ENCODE measurements at places on chromosomes 12 and 14.

GRCh38 chr12:130788515-130788914 is 50.5 kb downstream of the STX2 start:
- DNase-seq = no peak

GRCh38 chr12:6970096-6970527 is 352 bp downstream of the PHB2 start:
- DNase-seq = no peak

- DNase-seq = no peak
Observed at GRCh38 chr12:128007250-128007649, 259.7 kb upstream of the TMEM132C start.

GRCh38 chr14:94321421-94322271 is 1.5 kb downstream of the SERPINA6 start:
- no peak for DNase-seq

GRCh38 chr12:130214686-130215395 is 52.6 kb downstream of the FZD10 start:
- no peak for DNase-seq

GRCh38 chr12:79083181-79083580 is 218.6 kb downstream of the SYT1 start:
- DNase-seq = no peak

GRCh38 chr12:128991716-128992115 is 138.4 kb downstream of the GLT1D1 start:
- no peak for DNase-seq

DNA sequence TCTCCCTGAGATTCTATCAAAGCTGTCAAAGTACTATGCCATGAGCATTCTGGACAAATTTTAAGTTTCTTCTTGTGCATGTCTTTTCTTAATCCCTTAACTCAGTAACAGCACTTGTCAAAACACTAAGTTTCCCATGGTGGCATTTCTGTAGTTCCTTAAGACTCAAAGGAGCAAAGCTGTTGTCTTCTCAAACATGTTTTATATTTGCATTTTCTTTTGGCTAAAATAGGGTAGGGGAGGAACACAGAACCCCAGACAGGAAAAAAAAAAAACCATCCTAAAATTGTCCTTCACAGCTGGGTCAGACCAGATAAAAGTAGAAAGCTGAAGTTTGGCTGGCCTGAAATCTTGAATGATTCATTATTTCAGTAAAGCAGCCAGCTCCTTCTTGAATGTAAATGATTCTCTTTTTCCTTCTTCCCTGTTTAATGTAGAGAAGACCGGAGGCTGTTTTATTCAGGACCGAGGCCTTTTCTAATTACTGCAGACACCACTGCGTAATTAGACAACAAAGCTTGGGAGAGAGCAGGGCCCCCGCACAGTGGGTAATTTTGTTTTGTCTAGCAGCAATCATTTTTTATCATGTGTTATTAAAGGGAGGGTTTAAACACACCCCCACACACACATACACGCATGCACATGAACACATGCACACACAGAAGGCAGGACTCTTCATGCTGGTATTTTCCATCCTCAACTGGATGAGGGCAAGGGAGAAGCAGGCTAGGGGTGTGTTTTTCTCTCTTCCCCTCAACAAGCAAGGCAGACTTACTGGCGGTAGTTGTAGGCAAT is 51.0 kb downstream of the PAH start:
- no peak for DNase-seq

DNA sequence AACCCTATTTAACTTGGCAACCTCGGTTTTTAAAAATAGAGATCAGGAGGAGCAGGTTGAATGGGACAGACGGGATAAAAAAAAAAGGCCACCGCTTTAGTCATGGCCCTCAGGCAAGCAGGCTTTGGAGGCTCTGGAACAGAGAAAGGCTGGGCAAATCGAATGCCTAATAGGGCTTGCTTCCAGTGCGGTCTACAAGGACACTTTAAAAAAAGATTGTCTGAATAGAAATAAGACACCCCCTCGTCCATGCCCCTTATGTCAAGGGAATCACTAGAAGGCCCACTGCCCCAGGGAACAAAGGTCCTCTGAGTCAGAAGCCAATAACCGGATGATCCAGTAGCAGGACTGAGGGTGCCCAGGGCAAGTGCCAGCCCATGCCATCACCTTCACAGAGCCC is 265.8 kb downstream of the CPNE8 start:
- no peak for DNase-seq

DNA sequence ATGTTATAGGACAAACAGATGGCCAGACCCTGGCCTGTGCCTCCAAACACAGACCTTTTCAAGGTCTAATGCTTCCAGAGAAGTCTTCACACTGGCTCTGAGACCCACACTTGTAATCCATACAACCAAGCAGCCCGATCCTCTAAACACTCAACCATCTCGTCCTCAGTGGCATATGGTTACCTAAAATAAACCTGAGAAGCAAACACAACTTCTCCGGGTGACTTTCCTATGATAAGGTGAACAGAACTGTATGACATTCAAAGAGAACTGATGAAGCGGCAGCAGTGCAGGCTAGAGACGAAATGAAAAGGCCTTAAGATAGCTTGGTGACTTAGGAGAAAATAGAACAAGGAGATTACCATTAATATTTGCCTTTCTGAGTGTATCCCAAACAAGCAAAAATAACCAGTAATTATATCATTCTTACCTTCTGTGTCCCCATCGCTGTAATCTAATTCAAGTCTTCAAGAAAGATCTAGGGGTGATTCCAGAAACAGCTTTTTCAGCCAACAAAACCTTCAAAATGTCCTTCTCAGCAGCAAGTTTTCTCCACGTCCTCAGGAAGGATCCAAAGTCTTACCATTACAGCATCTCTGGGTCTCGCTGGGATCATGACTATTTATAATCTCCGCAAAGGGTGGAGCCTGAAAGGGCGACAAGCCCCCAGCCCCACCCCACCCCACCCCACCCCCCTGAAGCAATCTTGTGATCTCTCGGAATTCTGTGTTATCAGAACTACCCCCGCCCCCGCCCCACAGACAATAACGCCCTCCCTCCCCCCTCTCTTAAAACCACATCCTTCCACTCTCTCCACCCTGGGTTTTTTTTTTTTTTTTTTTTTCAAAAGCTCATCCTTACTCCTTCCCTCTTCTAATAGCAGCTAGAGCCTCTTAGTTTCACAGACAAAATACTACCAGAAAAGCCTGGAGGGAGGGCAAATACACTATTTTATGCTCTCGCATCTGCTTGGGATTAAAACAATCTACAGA is at the start of gene SLC2A3:
Gene SLC2A3, minus strand, starts transcription at position 598 of the 992 bp plus-strand sequence. Its CDS starts 153 bp downstream, at position 445.
- peak; percentile 71 for DNase-seq

GRCh38 chr12:16198884-16199283 is 78.6 kb downstream of the SLC15A5 start:
- DNase-seq = no peak

DNA sequence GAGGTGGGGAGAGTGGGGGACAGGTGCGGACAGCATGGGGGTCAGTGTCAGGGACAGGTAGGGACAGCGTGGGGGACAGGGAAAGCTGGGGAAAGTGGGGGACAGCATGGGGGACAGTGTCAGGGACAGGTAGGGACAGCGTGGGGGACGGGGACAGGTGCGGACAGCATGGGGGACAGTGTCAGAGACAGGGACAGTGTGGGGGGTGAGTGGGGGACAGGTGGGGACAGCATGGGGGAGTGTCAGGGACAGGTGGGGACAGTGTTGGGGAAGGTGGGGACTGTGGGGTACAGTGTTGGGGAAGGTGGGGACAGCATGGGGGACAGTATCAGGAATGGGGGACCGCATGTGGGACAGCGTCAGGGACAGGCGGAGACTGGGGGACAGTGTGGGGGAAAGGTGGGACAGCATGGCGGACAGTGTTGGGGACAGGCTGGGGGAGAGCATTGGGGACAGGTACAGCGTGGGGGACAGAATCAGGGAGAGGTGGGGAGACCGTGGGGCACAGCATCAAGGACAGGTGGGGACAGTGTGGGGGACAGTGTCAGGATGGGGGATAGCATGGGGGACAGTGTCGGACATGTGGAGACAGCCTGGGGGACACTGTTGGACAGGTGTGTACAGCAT is 96.1 kb downstream of the TMEM121 start:
- DNase-seq = no peak

DNA sequence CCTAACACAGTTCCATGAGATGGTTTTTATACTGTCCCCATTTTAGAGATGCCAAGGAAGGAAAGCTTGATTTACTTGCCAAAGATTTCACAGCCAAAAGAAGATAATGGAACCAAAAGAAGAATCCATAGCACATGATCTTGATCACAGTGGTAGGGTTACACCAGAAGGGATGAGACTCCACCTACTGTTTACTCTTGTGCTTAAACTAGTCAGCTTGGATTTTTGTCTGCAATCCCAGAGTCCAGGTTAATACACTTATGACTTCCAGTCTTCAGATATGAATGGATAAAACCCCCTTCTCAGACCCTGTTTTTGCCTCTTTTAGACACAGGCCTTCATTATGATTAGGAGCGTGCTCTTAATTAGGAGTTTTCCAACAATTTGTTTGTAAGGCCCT is 454.2 kb downstream of the AEBP2 start:
- peak; percentile 19 for DNase-seq

- no peak for DNase-seq
Observed at GRCh38 chr12:23534196-23534595, 415.3 kb downstream of the SOX5 start.

DNA sequence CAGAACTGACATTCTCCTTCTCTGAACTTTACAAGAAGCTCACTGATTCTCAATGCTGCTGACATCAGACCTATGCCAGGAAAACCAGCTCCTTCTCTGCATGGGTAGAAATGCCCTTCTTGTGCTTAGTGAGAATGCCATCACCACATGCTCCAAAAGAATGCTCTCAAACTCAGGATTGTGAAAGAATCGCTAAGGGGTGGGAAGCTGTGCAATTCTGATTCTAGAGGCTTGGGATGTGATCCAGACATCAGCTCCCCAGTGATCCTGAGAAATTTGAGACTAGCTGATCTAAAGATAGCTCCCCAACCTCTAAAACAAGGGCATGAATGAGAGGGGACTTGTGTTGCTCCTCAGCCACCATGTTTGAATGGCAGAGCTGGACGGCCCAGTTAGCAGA is 113.2 kb downstream of the DPF3 start:
- no peak for DNase-seq

DNA sequence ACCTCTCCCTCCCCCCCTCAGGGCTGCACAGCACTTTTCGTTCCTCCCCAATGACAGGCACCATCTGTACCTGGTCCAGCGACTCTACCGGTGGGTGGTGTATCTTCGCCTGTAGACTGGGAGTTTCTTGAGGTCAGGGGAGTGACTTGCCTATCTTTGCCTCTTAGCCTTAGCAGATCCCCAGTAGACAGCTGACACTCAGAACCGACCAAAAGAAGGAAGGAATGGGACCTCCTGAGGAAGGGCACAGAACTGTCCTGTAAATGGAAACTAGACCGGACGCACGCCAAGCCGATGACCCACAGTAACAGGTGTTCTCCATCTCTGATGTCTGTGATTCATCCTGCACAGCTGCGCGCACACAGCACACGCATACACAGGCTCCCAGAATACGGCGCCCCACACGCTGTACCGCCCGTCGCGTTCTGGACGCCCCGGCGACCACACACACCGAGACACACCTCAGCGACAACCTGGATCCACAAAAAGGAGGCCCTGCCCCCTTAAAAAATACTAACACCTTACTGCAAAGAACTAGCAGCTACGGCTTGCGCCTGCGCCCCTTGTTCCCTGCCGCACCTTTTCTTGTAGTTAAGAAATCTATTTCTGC is 673 bp upstream of the TTC9 start:
- peak; percentile 78 for DNase-seq

GRCh38 chr12:129779033-129779432 is 124.8 kb downstream of the TMEM132D start:
- no peak for DNase-seq

DNA sequence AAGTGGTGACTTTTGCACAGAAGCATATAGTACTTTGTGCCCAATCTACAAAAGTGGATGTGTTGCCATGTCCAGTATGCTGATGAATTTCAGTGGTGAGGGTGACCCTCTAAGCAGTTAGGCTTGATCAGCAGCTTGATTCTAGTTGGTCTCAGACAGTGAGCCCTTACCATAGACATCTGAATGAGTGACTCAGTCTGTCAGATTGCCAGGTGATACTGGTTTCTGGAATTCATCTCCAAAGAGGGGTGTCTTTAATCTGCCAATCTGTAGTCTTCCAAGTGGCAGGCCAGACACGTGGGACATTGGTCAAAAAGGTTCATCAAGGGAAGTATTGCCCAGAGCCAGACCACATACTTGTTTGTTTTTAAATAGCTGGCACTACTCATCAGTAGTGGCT is 187.4 kb upstream of the SLC16A7 start:
- no peak for DNase-seq

DNA sequence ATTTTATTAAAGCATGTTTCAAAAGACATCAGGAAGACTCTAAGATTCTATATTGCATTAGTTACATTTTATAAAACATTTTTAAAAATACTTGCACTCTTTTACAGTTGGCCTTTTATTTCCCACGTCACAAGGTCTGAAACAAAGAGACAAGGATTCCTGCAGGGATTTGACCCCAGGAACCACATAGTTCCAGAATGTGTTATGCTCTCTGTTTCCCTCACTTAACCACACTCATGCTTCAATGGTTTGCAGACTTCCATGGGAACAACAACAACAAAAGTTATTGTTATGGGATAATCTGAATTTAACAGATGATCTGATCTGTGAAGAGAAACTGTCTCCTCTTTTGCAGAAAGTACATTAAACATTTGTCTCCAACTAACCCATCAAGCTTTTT is 104.3 kb upstream of the PPFIA2 start:
- DNase-seq = no peak

- peak; percentile 65 for DNase-seq
Observed at GRCh38 chr12:96907671-96908422, 790 bp downstream of the NEDD1 start.

DNA sequence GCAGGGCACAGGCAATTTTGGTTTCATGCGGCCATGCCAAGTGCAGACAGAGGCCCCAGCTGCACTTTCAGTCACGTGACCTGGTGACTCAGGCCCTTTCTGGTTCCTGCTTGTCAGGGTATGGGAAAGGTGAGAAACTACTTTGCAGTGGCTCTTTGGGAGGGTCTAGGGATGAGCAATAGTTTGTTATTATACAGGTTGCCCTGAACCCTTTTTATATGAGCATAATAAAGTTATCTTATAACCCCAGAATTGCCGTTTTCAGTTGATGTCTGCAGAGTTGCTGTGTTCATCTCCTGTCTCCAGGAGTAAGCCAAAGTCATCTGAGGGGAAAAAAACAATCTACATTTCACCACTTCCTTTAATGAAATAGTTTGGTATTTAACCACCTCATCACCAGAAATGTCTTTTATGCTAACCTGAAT is 30.9 kb upstream of the EMP1 start:
- peak; percentile 11 for DNase-seq

DNA sequence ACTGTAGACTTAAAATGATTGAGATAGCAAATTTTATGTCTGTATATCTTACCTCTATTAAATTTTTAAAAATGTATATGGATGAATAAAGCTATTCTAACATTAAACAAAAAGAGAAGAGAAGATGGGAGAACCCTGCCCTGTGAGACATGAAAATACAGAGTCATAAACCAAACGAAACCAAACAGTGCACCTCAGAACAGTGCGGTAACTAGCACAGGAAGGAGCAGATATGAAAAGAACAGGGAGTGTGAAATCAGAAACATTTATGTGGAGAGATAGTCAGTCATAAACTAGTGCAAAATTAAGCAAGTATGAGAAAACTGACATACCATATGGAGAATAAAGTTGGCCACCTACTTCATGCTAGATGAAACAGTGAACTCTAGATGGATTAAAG is 135.1 kb downstream of the ERC1 start:
- DNase-seq = peak; percentile 18
